ENCODE measurements at places on chromosomes 16 and 17.

GRCh38 chr16:53732296-53732929 lies 28.5 kb downstream of the FTO start:
- DNase-seq = no peak

GRCh38 chr16:8493972-8494371 lies 96.3 kb downstream of the TMEM114 start:
- no peak for DNase-seq

- DNase-seq = no peak
Observed at GRCh38 chr17:75110234-75110937, 617 bp downstream of the ARMC7 start.

DNA sequence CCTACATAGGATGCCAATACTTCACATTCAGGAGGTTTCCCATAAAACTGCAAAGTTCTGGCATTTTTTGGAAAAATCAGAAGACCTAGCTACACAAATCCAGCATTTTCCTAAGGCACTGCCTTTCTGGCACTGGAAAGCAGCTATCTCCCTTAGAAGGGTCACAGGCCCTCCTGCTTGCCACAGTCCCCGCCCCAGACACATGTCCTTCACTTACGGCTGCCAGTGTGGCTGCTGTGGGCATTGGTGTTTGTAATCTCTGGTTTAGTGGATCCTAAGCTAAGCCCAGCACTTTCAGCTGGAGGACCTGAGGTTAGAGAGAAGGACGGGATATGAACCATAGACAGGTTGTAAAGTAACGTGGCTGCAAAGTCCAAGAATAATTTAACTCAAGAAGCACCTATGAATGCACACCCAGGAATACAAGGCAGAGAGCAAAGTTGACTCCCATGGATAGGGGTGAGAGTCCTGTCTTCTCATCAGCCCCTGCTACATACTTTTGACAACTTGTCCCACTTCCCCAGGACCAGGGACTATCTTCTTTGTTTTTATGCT lies 100.0 kb downstream of the XYLT1 start:
- no peak for DNase-seq

- peak; percentile 74 for DNase-seq
Observed at GRCh38 chr17:8745586-8746500, 1.2 kb upstream of the CCDC42 start.

DNA sequence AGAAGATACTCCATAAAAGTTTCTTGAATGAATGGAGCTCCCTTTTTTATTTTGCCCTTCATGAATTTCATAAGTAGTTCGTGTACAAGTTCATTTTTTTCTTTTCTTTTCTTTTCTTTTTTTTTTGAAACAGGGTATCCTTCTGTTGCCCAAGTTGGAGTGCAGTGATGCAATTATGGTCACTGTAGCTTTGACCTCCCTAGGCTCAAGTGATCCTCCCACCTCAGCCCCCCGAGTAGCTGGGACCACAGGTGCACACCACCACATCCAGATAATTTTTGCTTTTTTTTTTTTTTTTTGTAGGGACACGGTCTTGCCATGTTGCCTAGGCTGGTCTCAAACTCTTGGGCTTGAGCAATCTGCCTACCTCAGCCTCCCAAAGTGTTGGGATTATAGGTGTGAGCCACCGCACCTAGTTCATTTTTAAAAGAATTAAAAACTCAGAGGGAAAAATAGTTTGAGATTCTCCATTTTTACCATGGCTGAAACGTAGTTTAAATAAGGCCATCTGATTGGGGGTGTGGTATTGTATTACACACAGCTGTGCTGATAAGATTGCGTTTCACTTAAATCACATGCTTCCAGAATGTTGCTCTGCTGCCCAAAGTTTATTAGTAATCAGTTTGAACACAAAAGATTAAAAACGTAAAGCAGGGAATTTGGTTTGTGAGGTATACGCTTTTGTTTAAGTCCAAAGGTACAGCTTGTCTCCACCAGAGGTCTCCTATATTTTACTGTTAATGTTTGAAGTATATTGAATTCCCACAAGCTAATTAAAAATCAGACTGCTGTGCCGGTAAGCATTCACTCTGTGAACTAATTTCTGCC lies 154.1 kb downstream of the SOCS1 start:
- DNase-seq = no peak

DNA sequence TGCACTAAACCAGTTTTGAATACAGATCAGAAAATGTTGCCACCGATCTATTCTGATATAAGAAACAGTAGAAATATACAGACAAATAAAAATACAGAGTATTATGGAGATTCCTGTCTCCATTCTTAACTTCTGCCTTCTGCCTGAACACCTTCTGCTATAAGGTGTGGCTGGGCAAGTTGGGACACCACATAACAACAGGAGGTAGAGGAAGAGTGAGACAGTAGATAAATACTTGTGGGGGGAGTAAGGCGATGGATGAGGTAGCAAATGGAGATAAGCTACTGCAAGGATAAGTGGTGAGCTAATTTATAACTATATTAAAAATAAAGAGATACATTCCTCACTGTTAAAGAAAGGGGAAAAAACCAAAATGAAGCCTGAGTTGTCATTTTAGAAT lies 143.7 kb downstream of the CDH8 start:
- DNase-seq = no peak

GRCh38 chr16:9800186-9800738 lies 382.0 kb downstream of the GRIN2A start:
- DNase-seq = no peak

GRCh38 chr17:44086364-44087311 lies 16.1 kb downstream of the G6PC3 start:
- DNase-seq = no peak

DNA sequence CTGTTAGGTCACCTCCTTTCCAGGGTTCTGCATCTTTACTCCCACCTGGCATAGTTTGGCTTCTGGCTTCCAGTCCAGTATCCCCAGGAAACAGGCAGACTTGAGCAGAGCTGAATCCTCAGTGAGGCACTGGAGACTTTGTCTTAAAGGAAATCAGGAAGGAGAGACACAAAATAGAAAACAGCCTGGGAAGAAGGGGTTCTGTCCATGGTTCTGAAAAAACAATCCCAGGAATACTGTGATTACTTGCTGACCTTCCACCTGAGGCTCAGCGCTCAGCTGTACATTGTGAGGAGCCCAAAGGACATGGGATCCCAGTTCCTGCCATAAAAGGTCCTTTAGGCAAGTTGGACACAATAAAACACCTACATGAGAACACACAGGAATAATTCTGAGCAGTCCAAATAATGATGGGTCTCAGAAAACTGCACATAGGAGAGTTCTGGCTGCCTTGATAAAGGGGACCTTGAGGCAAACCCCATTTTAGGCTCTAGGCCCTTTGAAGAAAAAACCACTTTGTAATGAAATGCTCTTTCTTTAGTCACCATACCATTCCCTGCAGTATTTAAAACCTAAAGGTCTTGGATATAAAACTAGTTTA lies 81.4 kb upstream of the CRHR1 start:
- no peak for DNase-seq

DNA sequence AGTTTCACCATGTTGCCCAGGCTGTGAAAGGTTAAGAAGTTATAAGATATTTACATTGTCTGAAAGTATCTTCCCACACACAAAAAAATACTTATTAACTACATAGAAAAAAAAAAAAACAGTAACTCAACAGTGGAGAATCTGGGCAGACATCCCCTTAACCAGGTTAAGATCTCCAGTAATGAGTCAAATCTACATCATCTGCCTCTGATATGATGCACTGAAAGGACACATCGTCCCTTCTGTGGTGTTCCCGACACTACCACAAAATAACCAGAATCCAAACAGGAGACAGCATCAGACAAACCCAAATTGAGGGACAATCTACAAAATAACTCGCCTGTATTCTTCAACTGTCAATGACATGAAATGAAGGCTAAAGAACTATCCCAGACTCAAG lies 40.0 kb downstream of the CMTM4 start:
- no peak for DNase-seq

GRCh38 chr16:87317750-87318644 lies 805 bp upstream of the C16orf95 start:
- no peak for DNase-seq

DNA sequence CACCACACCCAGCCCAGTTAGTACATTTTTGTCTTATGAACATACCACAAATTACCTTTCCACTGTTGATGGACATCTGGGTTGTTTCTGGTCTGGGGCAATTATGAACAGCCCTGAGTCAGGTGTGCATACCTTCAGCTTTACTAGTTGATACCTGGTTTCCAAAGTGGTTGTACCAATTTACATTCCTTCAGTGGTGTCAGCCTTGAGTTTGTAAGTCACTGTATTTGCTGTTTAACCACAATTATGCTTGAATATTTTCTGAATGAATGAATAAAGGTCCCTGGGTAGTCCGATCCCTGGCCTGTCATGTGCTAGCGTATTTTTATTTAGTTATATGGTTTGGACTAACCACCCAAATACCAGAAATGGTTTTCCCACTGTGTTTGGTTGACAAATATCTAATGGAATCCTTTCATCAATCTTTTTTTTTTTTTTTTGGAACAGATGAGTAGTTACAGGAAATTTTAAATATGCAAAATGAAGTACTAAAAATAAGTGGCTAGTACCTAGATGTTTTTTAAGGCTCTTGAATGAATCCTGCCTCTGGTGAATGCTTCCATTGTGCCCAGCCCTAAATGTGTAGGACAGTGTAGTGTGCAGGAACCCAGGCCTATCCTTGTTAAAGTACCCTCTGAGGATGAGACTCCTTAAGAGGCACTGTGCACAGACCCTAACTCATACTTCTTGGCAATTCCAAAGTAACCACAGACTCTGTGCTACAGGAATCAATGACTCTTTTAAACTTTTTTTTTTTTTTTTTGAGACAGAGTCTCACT lies 3.7 kb downstream of the DUSP14 start:
- DNase-seq = no peak

GRCh38 chr16:12387786-12388185 lies 411.3 kb downstream of the SNX29 start:
- no peak for DNase-seq

DNA sequence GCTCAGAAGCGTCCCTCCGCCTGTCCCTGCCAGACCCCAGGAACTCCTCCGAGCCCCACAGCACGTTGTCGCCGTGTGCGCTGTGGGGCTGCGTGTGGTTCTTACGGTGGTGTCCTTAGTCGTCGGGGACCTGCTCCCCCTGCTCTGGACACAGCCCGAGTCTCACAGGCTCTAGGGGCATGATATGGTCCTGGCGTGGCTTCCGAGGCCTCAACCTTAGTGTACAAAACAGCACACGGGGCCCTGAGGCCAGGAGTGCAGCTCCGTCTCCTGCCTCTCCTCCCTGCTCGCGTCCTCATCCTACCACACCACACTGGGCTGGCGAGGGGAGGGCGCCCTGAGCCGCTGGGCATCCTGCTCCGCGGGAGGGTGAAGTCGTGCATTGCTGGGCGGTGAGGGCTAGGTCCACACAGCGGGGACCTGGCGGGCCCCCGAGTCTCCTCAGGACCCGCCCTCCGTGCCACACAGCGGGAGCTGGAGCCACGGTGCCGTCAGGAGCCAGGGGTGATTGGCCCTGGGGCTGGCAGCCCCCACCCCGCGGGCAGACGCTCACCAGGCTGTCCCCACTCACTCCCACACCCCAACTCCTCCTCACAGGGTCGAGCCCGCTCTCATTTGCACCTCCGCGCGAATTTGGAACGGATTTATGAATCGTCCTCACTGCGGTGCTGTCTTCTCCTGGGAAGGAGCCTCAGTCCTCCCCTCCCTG lies 1.2 kb upstream of the MAFG start:
- no peak for DNase-seq

DNA sequence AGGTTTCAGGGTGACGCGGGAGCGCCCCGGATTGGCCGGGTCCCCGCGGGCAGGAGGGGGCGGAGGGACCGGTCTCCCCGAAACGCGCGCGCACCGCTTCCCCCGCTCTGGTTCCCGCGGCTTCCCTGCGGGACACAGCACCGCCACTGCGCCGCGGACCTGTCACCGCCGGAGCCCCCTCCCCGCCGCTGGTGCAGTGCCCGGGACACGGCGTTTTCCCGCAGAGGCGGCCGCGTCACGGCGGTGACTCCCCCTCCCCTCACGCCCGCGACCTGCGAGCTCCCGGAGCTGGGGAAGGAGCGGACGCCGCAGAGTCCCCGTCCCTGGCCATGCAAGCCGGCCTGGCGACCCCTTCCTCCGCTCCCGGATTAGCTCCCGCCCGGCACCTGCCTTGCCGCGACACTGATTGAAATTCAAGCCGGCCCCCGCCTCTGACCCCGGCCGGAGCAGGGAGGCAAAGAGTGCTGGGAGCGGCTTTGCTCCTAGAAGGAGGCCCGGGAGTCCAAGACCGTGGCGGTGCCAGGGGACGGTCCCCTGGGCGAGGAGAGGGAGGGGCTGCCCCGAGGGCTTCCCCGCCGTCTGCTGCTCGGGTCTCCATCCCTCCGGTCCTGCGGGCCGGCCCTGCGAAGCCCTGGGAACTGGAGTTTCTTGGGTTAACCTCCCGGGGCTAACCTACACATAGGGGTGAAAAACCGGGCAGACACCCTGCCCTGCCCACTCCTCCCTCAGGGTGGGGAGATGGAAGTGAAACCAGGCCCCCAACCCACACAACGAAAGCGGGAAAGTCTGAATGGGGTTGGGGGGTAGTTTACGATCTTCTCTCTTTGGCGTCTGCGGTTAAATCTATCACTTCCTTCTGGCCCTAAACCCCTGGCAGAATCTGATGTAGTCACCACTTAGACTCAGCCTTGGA lies 1.0 kb downstream of the RHBDL3 start:
- DNase-seq = no peak

DNA sequence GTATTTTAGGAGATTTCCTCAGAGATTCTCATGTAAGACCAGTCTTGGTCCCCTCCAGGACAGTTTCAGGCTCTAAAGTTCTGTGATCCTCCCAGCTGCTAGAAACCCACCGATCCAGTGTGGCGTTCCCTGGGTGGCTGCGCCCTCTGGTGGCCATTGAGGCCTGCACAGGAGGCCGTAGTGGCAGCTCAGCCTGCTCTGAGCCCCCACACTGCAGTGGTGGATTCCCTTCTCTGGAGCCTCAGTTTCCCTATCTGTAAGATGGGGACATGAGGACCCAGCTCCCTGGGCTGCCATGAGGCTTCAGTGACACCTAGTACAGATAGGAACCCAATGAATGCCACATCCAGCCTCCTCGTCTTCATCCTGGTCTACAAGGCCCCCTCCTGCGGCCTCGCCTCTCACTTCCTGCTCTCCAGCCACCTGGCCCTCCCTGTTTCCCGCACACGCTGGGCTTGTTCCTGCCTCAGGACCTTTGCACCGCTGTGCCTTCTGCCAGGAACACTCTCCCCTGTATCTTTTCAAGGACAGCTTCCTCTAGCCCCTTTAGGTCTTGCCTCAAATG lies 16.5 kb downstream of the CCDC102A start:
- peak; percentile 67 for DNase-seq

GRCh38 chr16:78705694-78706093 lies 606.2 kb downstream of the WWOX start:
- no peak for DNase-seq

DNA sequence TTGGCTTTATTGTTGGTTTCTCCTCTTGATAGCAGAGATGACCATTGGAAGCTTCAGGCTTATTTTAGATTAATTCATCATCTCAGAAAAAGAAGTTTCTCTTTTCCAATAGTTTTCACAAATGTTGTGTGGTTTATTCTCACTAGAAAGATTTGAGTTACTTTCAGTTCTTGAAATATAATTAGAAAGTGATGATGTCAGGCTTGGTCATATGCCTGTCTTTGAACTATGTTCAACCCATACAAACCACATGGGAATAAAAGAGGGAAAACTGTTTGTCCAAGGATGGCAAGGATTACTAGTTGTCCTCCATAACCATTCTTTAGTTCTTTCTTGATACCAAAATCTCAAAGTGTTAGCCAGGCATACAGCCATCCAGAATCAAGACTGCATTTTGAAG lies 3.7 kb upstream of the HS3ST2 start:
- no peak for DNase-seq

- DNase-seq = no peak
Observed at GRCh38 chr17:28112181-28112580, 69.7 kb downstream of the NLK start.

- DNase-seq = no peak
Observed at GRCh38 chr17:76524598-76525512, 12.7 kb downstream of the CYGB start.

Data from activated naive CD4-positive, alpha-beta T cell (primary cell).